ENCODE measurements at places on chromosomes 4 and X.
A peak's percentile ranks its signal among the peaks of the same experiment; 100 is the strongest.

- DNase-seq: peak; percentile 92
These were observed 247 bp upstream of the PPA2 start for GRCh38 chr4:105474099-105474518.

GRCh38 chrX:14356401-14356800 is 172.9 kb upstream of the GLRA2 start:
- no peak for DNase-seq

- DNase-seq: no peak
These were observed 31.5 kb upstream of the DIPK2B start for GRCh38 chrX:45232139-45232538.

DNA sequence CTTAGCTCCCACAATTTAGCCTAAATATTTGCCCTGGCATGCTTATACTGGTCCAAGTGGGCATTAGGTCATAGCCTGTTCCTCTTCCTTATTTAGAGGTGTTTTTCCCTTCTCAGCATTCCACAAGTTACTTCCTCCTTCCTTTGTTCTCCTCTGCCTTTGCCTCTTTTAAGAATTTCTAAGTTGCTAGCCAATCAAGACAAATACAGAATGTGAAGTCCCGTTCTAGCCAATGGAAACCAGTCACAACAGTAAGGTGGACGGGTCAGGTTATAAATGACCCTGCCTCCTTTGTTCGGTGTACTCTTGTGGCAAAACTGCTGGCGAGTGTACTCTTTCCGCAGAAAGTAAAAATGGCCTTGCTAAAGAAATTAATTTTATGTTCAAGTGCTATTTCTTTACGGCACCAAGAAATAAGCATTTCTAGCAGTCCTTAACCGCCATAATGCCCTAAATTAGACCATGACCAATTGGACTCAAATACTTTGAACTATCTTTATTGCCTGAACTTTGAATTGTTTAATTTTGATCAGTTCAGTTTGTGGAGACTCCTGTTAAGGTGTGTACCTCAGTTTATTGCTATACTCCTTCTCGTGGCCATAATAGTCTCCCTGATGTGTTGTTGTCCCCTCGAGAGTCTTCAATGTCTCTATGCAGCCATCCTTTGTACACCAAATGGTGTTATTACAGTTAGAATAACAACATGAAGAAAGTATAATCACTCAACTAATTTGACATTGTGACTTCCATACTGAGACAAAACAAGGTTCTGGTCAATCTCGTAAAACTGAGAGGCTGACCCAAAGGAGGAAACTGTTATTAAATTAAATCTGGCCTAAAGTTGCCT is 1.6 kb upstream of the HADH start:
- DNase-seq: no peak

DNA sequence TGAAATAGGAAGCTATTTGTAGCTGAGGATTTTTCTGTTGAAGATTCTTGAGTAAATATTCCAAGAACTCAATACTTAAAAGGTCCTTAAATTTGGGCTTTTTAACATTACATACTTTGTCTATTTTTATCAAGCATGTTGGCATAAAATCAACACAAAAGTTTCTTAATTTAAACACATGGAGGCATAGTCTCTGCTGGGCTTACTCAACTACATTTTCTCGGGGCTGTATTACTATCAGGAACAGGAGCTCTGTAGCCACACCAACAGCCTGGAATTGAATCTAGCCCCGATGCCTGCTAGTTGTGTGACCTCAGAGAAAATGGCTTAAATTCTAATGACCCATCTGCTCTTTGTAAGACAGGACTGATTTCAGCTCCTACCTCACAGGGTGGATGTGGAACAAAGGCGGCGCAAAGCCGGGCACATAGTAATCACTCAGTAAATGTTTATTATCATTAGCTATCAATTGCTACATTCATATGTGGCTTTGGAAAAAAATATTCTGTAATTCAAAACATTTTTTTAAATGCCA is 207.0 kb downstream of the NSUN7 start:
- no peak for DNase-seq
